ENCODE measurements at places on chromosomes 6 and 20.
A peak's percentile ranks its signal among the peaks of the same experiment; 100 is the strongest.

GRCh38 chr6:50463931-50464330 is 249.4 kb upstream of the TFAP2D start:
- DNase-seq, result no peak

- peak; percentile 73 for DNase-seq
Measured at GRCh38 chr20:41057999-41058673, 29.5 kb downstream of the TOP1 start.

- no peak for DNase-seq
Measured at GRCh38 chr6:12537389-12537788, 179.2 kb upstream of the PHACTR1 start.

GRCh38 chr6:91606148-91606901 is 1019.5 kb upstream of the MAP3K7 start:
- no peak for DNase-seq

- no peak for DNase-seq
Measured at GRCh38 chr6:89183294-89183693, 33.9 kb downstream of the GABRR1 start.
